Head of caudate nucleus (tissue), 42 donors: ENCODE measurements at places on chromosomes 1 and 21.

DNA sequence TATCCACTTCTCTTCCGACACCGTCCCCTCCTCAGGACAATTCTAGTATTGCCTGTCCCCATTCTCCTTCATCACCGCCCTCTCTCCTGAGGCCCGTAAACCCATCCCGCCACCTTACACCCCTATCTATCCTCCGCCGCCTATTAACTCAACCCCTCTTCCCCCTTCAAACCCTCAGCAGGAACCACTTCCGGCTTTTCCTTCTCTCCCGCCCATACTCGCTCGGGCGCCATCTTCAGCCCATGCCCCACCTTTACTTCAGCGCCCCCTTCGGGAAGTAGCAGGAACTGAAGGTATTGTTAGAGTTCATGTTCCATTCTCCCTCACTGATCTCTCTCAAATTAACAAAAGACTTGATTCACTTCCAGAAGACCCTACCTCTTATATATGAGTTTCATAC is 31.6 kb downstream of the VN1R5 start:
- DNase-seq: no peak

- no peak for DNase-seq
Measured at GRCh38 chr1:190124068-190124467, 353.6 kb downstream of the BRINP3 start.

- DNase-seq: peak; percentile 44
Measured at GRCh38 chr1:168320800-168321450, 40.2 kb downstream of the TBX19 start.

DNA sequence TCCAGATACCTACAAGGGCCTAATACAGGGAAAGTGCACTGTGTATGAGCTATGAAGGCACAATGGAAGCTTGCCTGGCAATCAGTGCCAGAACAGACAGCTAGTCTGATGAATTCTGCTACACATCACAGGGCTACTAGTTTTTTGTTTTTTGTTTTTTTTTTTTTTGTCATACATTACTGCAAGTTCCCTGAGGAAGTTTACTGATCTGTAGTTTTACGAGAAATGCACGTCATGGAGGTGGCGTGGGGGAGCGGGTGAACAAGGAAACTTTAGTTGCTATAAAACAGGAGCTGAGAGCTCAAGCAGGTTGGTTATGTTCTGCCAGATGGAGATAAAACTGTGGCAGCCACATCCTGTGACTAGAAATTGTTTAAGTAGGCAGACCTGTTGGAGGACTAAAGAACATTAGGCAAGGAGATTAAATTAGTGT is 17.7 kb downstream of the PTPRC start:
- no peak for DNase-seq

DNA sequence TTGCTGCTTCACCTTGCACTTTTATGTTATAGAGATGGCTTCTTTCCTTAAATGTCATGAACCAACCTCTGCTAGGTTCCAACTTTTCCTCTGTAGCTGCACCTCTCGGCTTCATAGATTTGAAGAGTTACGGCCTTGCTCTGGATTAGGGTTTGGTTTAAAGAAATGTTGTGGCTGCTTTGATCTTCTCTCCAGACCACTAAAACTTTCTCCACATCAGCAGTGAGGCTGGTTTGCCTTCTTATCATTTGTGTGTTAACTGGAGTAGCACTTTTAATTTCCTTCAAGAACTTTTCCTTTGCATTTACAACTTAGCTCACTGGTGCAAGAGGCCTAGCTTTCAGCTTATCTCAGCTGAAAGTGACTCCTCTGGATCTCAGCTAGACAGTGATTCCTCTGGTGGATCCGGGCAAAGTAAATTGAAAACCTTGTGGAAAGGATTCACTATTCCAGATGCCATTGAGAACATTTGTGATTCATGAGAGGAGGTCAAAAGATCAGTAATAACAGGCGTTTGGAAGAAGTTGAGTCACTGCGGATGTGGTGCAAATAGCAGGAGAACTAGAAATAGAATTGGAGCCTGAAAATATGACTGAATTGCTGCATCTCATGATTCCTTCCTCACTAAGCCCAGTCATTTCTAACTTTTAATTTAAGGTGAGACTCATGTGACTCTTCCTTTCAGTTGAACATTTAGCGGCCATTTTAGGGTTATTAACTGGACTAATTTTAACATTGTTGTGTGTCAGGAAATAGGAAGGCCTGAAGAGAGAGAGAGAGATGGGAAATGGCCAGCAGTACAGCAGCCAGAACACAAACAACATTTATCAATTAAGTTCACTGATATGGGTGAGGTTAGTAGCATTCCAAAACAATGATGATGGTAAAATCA is 16.2 kb upstream of the RGS1 start:
- no peak for DNase-seq

- DNase-seq: no peak
Measured at GRCh38 chr1:31617916-31618746, 642 bp downstream of the HCRTR1 start.

DNA sequence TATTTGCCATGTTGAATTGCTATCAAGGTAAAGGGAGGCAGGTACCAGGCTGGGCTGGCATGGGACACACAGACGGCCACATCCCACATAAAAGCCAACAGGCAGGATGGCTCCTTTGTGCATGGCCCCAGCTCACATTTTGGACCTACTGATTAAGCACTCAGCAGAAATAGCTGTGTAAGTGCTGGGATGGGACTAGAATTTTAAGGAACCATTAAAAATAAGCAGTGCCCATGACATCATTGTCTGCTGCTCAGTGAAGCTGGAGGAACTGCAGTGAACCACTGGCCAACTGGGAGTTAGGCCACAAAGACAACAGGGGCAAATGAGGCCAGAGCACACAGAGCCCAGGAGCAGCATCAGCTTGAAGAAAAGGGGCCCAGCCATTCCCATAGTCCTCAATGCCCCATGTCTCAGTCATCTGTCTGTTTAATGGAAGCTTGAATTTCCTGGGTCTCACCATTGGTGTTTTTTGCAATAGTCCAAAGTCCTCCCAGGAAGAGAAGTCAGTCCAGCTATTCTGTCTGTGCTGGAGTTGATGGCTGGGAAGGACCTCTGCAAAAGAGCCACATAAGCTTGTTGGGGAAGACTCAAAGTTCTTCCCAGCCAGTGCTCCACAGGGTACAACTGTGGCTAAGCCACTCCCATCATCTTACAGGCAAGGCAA is 45.3 kb upstream of the TNR start:
- peak; percentile 49 for DNase-seq

- no peak for DNase-seq
Measured at GRCh38 chr1:178509414-178510007, 3.4 kb upstream of the TEX35 start.

DNA sequence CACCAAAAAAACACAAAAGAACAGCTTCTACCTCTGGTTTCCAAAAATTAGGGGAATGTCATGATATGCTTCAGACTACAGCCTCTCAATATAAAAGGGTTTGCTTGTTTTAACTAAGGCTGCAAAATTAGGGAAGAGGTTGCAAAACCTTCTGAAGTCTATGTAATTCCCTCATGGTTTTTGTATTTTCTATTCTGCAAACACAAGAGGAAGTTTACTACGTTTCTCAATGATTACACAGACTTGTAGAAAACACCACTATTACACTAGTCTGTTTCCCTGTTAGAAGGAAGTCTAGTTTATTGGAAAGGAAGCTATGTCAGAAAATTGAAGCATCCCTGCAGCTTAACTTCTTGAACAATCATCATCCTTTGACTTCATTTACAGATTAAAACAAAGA is 229.7 kb upstream of the FMN2 start:
- no peak for DNase-seq

GRCh38 chr21:28106370-28106890 is 886.2 kb downstream of the LTN1 start:
- no peak for DNase-seq

DNA sequence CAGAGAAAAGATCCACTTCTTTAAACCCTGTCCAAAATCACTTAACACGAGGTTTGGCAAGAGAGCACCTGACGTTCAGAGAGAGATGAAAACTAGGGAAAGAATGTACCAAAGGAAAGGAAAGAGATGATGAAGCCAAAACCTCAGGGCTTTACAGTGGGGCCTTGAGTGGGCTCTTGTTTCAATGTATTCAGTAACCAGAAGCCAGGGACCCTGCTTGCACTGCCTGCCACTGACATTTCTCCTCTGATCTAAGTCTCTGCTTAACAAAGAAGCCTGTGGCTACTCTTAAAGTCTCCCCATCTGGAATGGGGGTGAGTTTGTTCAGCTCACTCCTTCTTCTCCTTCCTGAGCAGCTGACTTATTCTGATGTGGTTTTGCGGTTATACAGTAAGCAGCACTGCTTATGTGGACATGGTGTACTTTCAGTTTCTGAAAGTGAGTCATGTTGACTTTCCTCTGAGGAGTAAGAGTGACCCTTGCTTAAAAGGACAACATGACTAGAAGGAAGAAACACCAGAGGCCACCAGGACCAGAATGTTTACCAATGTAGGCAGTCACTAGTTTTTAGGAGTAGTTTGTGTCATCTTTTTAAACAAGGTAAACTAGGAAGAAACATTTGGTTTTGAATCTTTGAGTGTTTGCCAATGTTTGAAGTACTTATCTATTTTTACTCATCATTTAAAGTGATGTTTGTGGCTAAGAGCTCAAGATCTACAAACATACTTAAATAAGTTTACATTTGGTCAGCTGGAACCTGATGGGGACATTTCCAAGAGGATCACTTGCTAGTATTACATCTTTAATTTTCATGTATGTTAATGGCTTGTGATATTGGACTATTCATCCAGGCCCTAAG is 87.4 kb downstream of the FASLG start:
- DNase-seq: no peak

DNA sequence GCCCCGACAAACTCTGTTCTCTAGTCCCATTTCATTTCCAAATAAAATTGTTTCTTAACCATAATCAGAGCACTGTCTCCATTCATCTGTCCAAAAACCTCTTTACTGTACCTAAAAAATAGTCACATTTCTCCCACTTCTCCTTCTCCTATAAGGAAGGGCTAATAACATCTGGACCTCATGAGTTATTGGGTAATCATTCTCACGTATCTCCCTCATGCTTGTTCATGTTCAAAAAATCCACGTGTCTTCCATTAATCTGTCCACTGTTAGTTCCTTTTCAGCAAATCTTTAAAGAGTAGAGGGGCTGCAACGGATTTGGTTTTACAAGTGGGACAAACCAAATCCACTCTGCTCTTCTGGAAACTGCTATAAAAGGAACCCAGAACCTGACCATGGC is 1418.8 kb downstream of the MRPL39 start:
- DNase-seq: no peak

DNA sequence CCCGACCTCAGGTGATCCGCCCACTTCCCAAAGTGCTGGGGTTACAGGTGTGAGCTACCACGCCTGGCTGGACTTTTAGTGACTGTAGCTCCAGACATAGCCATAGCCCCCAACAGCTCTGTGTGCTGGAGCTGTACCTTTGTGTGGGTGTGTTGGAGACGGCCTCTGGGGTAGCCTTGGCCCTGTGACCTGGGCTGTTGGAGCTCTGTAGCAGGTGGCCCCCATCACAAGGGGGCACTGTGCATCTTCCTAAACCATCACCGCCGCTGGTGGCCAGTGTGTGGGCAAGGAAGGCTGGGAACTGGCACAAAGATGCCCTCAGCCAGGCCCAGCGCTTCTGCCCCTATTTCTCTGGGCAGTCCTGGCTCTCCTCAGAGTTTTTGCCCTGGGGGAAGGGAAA is 38.4 kb upstream of the FOXO6 start:
- peak; percentile 54 for DNase-seq

GRCh38 chr1:82560566-82560965 is 759.8 kb downstream of the ADGRL2 start:
- DNase-seq: no peak

- no peak for DNase-seq
Measured at GRCh38 chr1:23251812-23252211, 34.5 kb upstream of the HTR1D start.

DNA sequence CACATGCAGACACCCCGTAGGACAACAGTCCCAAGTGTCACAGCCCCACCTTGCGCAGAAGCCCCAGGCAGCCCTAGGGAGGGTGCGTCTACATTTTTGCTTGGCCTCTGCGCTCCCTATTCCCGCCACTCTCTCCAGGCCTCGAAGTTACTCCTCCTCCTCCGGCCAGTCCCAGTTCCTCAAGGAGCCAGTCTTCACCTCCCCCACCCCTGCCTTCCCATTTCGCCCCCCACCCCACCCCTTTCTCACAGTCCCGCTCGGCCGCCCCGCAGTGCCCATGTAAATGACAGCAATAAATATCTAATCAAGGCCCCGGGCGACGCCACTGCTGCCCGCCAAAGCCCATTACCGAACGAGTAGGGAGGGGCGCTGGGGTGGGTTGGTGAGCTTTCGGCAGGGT is 3.2 kb downstream of the DMBX1 start:
- DNase-seq: no peak

DNA sequence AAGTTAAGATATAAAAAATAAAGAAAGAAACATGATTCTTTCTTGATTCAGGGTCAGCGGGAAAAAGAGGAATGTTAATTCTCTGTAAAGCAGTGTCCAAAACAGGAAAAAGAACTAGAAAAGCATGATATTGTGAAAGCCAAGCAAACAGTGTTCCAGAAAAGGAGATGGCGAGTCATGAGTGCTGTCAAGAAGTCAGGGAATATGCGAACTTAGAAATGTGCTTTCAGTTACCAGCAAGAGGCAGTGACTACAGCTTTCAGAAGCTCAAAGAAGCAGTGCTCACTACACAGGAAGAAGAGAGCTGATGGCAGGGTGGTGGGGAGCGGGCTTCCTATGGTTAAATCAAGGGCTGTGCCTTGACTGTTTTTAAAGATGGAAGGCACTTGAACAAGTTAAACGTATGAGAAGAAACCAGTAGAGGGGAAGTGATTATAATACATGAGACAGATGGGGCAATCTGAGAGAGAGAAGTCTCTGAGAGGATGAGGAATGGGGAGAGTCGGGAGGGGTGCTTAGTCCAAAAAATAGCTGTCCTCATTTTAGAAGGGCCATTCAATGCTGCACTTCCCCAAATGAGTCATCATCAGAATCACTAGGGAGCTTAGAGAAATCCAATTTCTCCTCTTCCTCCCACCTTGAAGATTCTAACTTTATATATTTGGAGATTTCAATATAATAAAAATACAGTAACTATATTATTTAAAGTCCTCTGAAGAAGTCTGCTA is 90.4 kb downstream of the KCNK1 start:
- no peak for DNase-seq

GRCh38 chr1:55140137-55140536 is 75.0 kb downstream of the USP24 start:
- DNase-seq: no peak

- no peak for DNase-seq
Measured at GRCh38 chr1:56459260-56459659, 120.1 kb downstream of the PLPP3 start.

- no peak for DNase-seq
Measured at GRCh38 chr1:102084771-102085535, 88.2 kb upstream of the OLFM3 start.

- DNase-seq: no peak
Measured at GRCh38 chr21:38721055-38721454, 84.7 kb upstream of the ETS2 start.

- no peak for DNase-seq
Measured at GRCh38 chr1:233143241-233143640, 152.3 kb downstream of the PCNX2 start.

- DNase-seq: no peak
Measured at GRCh38 chr21:41970751-41971653, 17.2 kb upstream of the C2CD2 start.

GRCh38 chr1:53540604-53541262 is 81.5 kb downstream of the DMRTB1 start:
- DNase-seq: no peak

- no peak for DNase-seq
Measured at GRCh38 chr1:224541072-224541790, 74.9 kb upstream of the CNIH3 start.
